ENCODE measurements at places on chromosomes 13 and 19. TPM values are rescaled to one million over a fixed set of nuclear protein-coding genes. Genes with fewer than 3 reads are reported as not detected.

GET3 gene
- total RNA-seq, result 35.4 TPM

POGLUT2 gene
- 4.8 TPM for total RNA-seq

PTPRH gene
- 0.29 TPM for total RNA-seq

ONECUT3 gene
- total RNA-seq, result not detected

LILRA1 gene
- total RNA-seq, result 2.0 TPM

SLC7A10 gene
- 0.63 TPM for total RNA-seq

FUT1 gene
- 4.4 TPM for total RNA-seq

LONP1 gene
- 46.4 TPM for total RNA-seq

NLRP4 gene
- not detected for total RNA-seq

PDX1 gene
- total RNA-seq, result not detected

RHPN2 gene
- total RNA-seq, result 1.1 TPM

KLC3 gene
- not detected for total RNA-seq

SHISA2 gene
- total RNA-seq, result 0.66 TPM

SOX1 gene
- total RNA-seq, result not detected

MCF2L gene
- total RNA-seq, result 49.2 TPM

GPR12 gene
- 0.15 TPM for total RNA-seq

IL11 gene
- 0.23 TPM for total RNA-seq

PEAK3 gene
- total RNA-seq, result 1.5 TPM

LHB gene
- total RNA-seq, result 0.84 TPM

PSG6 gene
- total RNA-seq, result not detected

COX6B2 gene
- total RNA-seq, result 0.19 TPM

CYP2A7 gene
- total RNA-seq, result not detected

FFAR1 gene
- not detected for total RNA-seq

CYP4F11 gene
- 3.9 TPM for total RNA-seq

KRTDAP gene
- total RNA-seq, result not detected

ZNF773 gene
- total RNA-seq, result 6.3 TPM

CHAMP1 gene
- 16.4 TPM for total RNA-seq

ZNF221 gene
- 8.8 TPM for total RNA-seq

C19orf81 gene
- total RNA-seq, result not detected

ZNF816 gene
- 11.4 TPM for total RNA-seq

URI1 gene
- 55.9 TPM for total RNA-seq

CLDN10 gene
- total RNA-seq, result not detected

TMEM86B gene
- total RNA-seq, result 3.6 TPM

LILRA2 gene
- total RNA-seq, result 3.5 TPM

GRIN2D gene
- total RNA-seq, result 0.91 TPM

SELENOV gene
- total RNA-seq, result not detected

ZNF568 gene
- total RNA-seq, result 14.0 TPM

CEACAM8 gene
- not detected for total RNA-seq

PRTN3 gene
- total RNA-seq, result not detected

TBXA2R gene
- 36.0 TPM for total RNA-seq

ZNF345 gene
- 6.8 TPM for total RNA-seq

LIG1 gene
- 16.0 TPM for total RNA-seq

YJEFN3 gene
- total RNA-seq, result 3.8 TPM

WDR62 gene
- total RNA-seq, result 0.45 TPM

TGFBR3L gene
- not detected for total RNA-seq

ATXN8OS gene
- total RNA-seq, result not detected

ZNF573 gene
- 9.4 TPM for total RNA-seq

NKPD1 gene
- not detected for total RNA-seq

All from aorta (tissue), 5 donors.